ENCODE measurements at places on chromosomes 3 and 15. TPM values are rescaled to one million over a fixed set of nuclear protein-coding genes. Genes with fewer than 3 reads are reported as not detected.

Gene P4HTM
- 13.3 TPM for total RNA-seq

Gene SELENOT
- total RNA-seq: 99.4 TPM

Gene MELTF
- 2.6 TPM for total RNA-seq

Gene SLC9A9
- total RNA-seq: 1.4 TPM

Gene EXD1
- total RNA-seq: not detected

Gene LTK
- 5.4 TPM for total RNA-seq

Gene AP2M1
- total RNA-seq: 382 TPM

Gene CMSS1
- total RNA-seq: 103 TPM

Gene DGKG
- 45.2 TPM for total RNA-seq

Gene GNB5
- 22.8 TPM for total RNA-seq

DNA sequence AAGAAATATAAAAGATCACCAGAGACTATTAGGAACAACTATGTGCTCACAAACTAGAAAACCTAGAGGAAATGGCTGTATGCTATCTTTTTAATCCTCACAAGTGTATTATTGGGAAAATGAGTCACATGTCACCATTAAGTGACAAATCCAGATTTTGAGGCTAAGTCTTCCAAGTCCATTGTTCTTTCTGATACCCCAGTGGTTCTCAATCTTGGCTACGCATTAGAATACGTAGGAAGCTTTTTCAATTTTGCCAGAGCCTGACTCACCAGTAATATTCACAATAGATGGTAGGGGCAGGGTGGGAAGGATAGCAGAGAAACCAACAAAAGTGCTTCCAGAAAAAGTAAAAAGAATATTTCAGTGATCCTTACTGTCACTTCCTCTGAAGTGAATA, 117.0 kb downstream of the FILIP1L start:
- no peaks in the 10 kb centered on the region for H3K36me3 ChIP-seq
- H3K4me3 ChIP-seq: no peak overlapping the region
- no peaks in the 10 kb centered on the region for H3K4me1 ChIP-seq
- DNase-seq: peak; percentile 48
- no peaks in the 10 kb centered on the region for H3K27me3 ChIP-seq

GRCh38 chr3:149555927-149556326, 81.4 kb downstream of the TM4SF4 start:
- H3K27me3 ChIP-seq: no peaks in the 10 kb centered on the region
- peaks cover 25% of the 10 kb centered on the region for H3K4me1 ChIP-seq
- DNase-seq: peak; percentile 46
- H3K27ac ChIP-seq: peak overlapping the region; percentile 20
- no peak overlapping the region for H3K4me3 ChIP-seq

DNA sequence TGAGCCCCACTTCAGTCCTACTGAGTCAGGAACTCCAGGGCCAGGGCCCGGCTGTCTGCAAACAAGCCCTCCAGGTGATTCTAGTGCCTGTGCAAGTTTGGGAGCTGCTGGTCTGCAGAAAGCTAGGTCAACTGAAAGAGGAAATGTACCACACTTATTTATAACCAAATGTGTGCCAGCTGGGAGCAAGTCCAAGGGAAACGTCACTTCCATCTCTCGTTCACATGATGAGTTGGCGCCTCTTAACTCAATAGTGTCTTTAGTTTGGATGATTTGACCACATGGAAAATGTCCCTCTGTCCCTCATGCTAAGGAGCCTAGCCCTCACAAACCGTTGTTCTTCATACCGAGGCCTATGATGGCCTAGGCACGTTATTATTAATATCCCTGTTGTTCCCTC, 43.2 kb downstream of the GOLGA8S start:
- no peaks in the 10 kb centered on the region for H3K4me1 ChIP-seq
- DNase-seq: no peak
- H3K4me3 ChIP-seq: no peak overlapping the region
- no peaks in the 10 kb centered on the region for H3K36me3 ChIP-seq
- no peak overlapping the region for H3K27ac ChIP-seq

DNA sequence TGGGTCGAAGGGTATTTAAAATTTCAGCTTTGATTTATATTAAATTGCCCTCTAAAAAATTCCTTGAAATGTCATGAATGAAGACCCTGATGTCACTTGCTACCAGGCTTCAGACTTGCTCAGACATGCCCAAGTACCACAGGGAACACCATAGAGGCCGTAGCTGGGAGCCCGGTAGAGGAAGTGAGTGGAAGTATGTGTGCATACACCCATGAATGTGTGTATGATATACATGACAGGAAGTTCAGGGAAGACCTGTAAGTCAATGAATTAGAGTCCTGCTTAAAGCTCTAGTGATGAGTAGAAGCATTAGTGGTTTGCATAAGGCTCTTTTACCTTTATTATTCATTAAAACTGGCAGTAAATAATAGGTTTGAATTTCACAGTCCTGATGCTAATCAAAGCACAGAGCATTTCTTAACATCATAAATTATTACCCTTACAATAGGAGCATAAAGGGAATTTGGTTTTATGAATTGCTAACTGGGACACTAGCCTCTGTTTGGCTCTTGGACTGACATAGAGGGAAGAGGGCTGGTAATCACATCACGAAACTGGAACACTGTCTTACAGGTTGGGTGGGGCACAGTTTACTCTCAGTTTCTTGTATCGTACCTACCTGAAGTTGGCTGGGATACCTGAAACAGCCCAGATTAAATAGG, 144.4 kb downstream of the CHST2 start:
- no peaks in the 10 kb centered on the region for H3K36me3 ChIP-seq

- no peak for DNase-seq
- H3K4me1 ChIP-seq: no peaks in the 10 kb centered on the region
- no peaks in the 10 kb centered on the region for H3K27me3 ChIP-seq
- H3K27ac ChIP-seq: no peak overlapping the region
Observed at GRCh38 chr3:159185443-159186050, 383.7 kb downstream of the MFSD1 start.

DNA sequence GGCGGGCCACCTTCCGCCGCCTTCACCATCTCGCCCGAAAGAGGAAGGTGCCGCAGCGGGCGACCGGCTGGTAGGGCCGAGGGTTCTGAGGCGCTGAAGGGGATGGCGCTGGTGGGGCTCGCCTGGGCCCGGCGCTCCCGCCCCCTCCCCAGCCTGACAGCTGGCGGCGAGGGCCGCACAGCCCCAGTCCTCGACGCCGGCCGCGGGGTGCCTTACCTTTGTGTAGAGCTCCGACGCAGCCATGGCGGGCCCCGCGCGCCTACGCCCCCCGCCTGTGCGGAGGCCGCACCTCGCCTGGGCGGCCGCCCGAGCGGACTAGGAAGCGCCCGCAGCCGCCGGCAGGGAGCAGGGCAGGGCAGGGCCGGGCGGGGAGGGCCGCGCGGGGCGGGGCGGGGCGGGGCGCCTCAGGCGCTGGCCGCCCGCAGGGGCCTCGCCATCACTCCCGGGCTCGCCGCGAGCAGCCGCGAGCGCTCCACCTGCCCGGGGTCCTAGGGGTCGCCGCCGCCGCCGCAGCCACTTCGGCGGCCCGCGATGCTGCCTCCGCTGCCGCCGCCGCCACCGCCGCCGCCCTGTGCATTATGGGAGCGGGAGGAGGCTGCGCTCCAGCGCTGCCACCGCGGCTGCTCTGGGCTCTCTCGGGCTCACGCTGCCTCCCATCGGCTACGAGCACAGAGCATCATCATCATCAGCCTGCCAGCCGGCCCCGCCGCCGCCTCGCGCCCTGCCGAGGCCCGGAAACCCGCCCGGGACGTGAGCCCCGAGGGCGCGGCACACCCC, at the start of gene MYO5A:
Gene MYO5A (minus strand): TSS at position 317 of the 777 bp plus-strand sequence. CDS start 74 bp downstream, at position 243.
- H3K27ac ChIP-seq: no peak within 1 kb of the TSS
- peak within 1 kb of the TSS; percentile 67 for H3K4me3 ChIP-seq

- no peaks in the 10 kb centered on the region for H3K4me1 ChIP-seq
- no peak for DNase-seq
- H3K27me3 ChIP-seq: no peaks in the 10 kb centered on the region
- no peaks in the 10 kb centered on the region for H3K36me3 ChIP-seq
Observed at GRCh38 chr15:62338497-62338896, 173.4 kb upstream of the C2CD4B start.

GRCh38 chr15:80568298-80568697, 126.8 kb upstream of the ABHD17C start:
- H3K27me3 ChIP-seq: no peaks in the 10 kb centered on the region
- H3K4me3 ChIP-seq: no peak overlapping the region
- no peak overlapping the region for H3K27ac ChIP-seq
- H3K4me1 ChIP-seq: no peaks in the 10 kb centered on the region
- no peak for DNase-seq

DNA sequence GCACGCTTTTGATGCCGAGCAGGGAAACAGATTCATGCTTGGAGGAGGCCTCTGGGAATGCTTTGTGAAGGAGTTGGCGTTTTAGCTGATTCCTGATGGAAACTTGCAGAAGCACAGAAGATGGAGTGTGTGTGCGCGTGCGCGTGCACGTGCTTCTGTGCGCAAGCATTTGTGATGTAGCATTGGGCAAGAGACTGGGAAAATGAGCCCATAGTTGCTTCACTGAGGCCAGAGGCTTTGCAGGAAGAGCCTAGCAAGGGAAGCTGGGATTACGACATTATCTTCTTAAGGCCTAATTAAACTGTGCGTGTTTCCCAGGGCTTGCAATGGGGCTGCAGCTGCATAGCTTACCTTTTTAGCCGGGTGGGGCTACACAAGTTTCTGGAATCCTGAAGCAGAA, 18.1 kb upstream of the AGBL1 start:
- H3K4me1 ChIP-seq: no peaks in the 10 kb centered on the region
- no peak overlapping the region for H3K4me3 ChIP-seq
- H3K27me3 ChIP-seq: peaks cover 54% of the 10 kb centered on the region
- H3K36me3 ChIP-seq: no peaks in the 10 kb centered on the region

GRCh38 chr3:32460031-32460749, 42.5 kb downstream of the CMTM6 start:
- no peaks in the 10 kb centered on the region for H3K36me3 ChIP-seq
- H3K4me3 ChIP-seq: no peak overlapping the region
- no peaks in the 10 kb centered on the region for H3K27me3 ChIP-seq

GRCh38 chr3:9476935-9477334, 76.7 kb downstream of the LHFPL4 start:
- DNase-seq: no peak
- H3K27ac ChIP-seq: no peak overlapping the region
- no peak overlapping the region for H3K4me3 ChIP-seq
- H3K4me1 ChIP-seq: no peaks in the 10 kb centered on the region
- no peaks in the 10 kb centered on the region for H3K27me3 ChIP-seq

DNA sequence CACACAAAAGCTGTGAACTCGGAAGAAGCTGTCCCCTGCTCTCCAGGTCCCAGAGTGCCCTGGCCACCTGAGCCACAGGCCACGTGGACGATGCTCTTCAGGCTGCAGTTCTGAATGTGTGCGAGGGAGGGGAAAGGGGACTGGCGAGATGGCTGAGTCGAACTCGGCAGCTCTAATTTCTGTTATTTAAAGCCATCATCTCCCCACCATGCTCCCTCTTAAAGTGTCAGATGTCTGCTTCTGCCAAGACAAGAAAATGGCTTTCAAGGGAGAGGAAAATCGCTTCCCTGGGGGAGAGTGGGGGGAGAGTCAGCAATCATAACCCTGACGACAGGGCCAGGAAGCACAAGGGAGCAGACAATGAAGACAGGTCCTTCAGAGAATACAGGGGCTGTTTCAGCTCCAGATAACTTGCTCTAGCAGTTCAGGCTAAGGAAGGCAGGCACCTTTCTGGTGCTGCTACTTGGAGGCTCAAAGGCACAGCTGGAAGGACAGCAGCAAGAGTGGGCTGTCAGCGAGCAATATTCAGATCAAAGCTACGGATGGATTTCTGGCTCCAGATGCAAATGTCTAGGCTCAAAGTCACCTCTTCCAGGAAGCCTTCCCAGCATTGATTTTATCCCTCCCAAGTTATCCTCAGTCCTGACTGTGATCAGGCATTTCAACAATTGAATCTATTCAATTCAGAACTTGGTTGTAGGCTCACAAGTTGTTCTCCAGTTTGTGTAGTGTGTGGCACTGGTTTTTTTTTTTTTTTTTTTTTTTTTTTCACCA, 15.5 kb upstream of the CCDC33 start:
- DNase-seq: no peak
- peaks cover 49% of the 10 kb centered on the region for H3K4me1 ChIP-seq
- no peak overlapping the region for H3K4me3 ChIP-seq
- no peaks in the 10 kb centered on the region for H3K36me3 ChIP-seq

GRCh38 chr3:37836589-37836988, 25.1 kb upstream of the CTDSPL start:
- no peaks in the 10 kb centered on the region for H3K36me3 ChIP-seq
- no peak for DNase-seq
- no peaks in the 10 kb centered on the region for H3K27me3 ChIP-seq

- no peaks in the 10 kb centered on the region for H3K36me3 ChIP-seq
- no peak overlapping the region for H3K4me3 ChIP-seq
- H3K27ac ChIP-seq: no peak overlapping the region
- DNase-seq: no peak
Observed at GRCh38 chr15:57048930-57049549, 130.6 kb downstream of the TCF12 start.

- H3K27ac ChIP-seq: no peak overlapping the region
- DNase-seq: no peak
- H3K36me3 ChIP-seq: no peaks in the 10 kb centered on the region
- H3K27me3 ChIP-seq: no peaks in the 10 kb centered on the region
Observed at GRCh38 chr3:46664188-46664970, 29.1 kb downstream of the ALS2CL start.

DNA sequence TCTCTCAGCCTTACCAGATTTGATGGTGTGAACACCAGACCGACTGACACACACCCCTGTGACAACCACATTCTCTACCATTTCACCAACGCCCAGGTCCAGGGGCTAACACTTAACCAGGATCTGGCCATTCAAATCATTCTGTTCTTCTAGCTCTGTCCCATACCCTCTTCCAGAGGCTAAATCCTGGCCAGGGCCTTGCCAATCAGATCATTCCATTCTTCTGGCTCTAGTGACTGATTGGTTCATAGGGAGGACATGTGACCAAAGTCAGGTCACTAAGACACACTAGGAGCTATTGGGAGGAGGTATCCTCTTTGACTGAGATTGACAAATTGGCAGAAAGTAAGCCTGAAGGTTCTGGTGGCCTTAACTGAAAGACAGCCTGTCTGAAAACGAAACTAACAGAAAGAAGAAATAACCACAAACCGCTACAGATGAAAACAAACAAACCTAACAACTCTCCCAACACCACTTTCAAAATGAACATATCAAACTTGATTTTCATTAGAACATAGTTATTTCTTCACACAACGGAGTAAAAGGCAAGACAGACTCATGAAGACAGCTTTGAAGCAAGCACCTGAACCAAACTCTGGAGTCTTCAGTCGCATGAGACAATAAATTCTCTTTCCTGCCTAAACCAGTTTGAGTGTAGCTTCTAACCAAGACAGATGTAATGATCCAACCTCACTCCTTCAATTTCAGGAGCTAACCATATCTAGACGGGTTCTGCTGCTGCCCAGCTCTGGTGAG, 68.5 kb downstream of the TRANK1 start:
- no peaks in the 10 kb centered on the region for H3K27me3 ChIP-seq
- H3K4me1 ChIP-seq: no peaks in the 10 kb centered on the region
- no peak overlapping the region for H3K4me3 ChIP-seq
- no peak for DNase-seq
- no peaks in the 10 kb centered on the region for H3K36me3 ChIP-seq

- no peaks in the 10 kb centered on the region for H3K27me3 ChIP-seq
- H3K4me1 ChIP-seq: no peaks in the 10 kb centered on the region
- no peaks in the 10 kb centered on the region for H3K36me3 ChIP-seq
- H3K27ac ChIP-seq: no peak overlapping the region
Observed at GRCh38 chr3:53040351-53040820, 5.5 kb downstream of the SFMBT1 start.
